ENCODE measurements at places on chromosomes 16 and 17.

DNA sequence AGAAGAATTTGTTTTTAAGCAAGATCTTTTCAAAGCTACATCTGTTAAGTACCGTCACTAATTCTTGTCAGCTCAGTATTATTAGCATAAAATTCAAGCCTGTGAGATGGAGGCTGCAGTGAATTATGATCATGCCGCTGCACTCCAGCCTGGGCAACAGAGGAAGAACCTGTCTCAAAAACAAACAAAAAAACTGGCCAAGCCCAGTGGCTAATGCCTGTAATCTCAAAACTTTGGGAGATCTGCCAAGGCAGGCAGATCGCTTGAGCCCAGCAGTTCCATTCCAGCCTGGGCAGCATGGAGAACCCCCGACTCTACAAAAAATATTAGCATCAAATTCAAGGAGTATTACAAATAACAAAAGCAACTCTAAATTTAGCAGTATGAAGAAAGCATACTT, 88.0 kb downstream of the STXBP4 start:
- DNase-seq: no peak

DNA sequence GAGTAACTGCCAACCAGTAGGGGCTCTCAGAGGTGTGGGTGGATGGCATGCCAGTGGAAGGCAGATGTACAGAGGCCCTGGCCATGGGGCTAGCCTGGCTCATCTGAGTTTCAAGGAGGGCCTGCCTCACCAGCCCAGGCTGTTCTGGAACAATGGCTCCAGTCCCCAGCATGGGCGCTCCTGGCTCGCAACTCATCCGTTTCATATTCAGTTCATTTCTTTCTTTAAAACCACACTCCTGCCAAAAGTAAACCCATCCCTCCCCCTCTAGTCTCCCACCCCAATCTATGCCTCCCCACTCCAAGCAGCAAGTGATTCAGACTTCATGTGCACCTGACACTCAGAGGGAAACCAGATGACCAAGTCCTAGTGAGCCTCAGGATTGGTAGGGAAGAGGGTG, 2.4 kb downstream of the CCL13 start:
- no peak for DNase-seq

DNA sequence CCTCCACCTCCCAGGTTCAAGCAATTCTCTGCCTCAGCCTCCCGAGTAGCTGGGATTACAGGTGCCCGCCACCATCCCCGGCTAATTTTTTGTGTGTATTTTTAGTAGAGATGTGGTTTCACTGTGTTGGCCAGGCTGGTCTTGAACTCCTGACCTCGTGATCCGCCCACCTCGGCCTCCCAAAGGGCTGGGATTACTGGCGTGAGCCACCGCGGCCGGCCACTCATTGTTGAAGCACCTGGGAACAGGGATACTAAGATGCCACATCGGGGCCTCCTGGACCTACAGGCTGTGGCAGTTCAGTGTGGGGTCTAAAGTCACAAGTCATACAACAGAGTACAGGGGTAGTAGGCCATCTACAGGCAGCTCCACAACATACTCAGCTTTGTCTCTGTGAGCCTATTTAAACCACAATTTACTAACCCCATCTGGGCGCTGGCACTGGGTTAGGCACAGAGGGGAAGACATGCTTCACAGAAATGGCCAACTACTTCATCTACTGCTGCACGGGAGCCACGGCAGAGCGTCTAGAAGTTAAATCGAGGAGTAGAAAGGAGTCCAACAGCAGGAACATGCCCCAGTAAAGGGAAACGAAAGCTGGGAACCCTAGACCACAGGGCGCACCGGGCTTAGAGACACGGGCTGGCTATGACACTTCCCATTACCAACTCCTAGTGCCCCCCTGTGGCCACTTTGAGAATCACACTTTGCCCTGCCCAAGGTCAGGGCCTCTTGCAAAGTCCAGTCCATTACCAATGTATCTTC, 4.3 kb downstream of the VAMP2 start:
- DNase-seq: peak; percentile 90

DNA sequence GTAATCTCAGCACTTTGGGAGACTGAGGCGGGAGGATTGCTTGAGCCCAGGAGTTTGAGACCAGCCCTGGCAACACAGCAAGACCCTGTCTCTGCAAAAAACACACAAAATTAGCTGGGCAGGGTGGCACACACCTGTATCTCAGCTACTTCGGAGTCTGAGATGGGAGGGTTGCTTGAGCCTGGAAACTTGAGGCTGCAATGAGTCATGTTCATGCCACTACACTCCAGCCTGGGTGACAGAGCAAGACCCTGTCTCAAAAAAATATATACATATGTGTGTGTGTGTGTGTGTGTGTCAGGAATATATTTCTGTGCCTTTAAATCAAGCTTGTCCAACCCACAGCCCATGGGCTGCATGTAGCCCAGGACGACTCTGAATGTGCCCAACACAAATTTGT, 55.2 kb downstream of the CRISPLD2 start:
- DNase-seq: no peak

DNA sequence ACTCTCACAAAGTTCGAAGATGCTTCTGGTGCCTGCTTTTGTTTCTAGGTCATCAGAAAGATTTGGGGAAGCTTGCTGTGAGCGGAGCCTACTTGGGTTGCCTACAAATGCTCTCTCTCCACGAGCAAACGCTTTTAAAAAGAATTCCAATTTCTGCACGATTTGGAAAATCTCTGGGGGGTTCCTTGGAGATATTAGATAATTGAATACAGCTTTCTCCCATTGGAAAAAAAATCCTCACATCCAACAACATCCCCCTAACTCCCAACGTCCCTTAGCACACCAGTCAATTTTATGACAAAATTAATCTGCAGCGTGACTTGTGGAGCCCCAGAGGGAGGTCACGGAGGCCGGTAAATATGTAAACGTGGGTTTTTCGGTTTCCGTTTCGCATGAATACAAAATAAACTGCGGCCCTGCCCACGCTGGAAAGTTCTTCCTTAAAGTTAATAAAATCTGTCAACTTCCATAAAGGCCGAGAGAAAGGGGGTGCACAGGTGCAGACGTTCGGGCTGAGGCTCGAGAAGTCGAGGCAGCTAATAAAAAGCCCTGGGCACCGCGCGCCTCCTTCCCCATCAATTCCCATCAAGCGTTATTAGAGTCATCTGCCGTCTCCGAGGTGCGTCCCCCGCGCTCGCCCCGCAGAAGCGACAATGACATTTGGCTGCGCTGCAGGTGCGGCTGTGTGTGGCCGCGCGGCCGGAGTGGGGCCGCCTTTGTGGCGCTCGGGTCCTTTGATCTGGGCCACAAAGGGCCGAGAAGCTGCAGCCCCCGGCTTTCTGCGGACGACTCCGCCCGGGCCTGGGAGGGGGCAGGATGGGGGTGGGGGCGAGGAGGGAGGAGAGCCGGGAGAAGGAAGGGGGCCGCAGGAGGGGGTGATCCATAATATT, 37.6 kb downstream of the SALL1 start:
- no peak for DNase-seq

Measured in CD4-positive, alpha-beta T cell treated with Interleukin-21 for 1 hour (primary cell).